Activated T-helper 9 cell treated with anti-CD3 and anti-CD28 coated beads, Interleukin-2, amount 50 U/mL, for 16 hours (primary cell): ENCODE measurements at places on chromosomes 5 and 9.

- DNase-seq: no peak
Observed at GRCh38 chr9:124302921-124303320, 45.2 kb downstream of the NEK6 start.

DNA sequence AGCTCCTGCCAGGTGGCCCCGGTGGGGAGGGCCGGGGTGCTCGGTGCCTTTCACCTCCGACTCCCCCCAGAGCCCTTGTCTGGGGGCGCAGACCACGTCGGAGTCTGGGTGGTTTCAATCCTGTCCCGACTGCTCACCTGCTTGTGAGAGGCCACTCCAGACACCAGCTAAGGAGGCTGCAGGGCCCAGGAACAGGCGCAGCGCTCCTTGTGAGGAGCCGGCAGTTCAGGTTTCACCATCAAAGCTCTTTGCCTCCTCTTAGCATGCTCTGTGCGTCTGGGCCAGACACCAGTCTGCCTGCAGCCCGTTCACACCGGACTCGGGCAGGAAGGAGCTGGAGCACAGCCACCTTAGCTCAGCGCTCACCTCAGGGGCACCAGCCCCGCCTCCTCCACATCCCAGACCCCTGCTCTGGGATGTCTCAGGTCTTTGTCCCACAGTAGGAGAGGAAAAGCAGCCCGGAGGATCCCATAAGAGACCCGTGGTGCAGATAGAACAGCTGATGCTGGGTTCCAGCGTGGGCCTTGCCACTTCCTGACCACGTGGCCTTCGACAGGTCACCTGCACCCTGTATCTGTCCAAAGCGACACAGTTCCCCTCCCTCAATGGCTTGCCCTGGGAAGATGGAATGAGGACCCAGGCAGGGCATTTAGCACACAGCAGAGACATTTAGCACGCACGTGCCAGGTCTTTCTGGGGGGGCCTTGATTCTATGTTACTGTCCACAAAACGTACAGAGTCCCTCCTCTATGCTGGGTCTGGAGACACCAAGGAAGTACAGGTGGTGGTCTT lies 106.2 kb upstream of the LMX1B start:
- no peak for DNase-seq

- no peak for DNase-seq
Observed at GRCh38 chr5:110264661-110265060, 461.8 kb downstream of the TMEM232 start.

DNA sequence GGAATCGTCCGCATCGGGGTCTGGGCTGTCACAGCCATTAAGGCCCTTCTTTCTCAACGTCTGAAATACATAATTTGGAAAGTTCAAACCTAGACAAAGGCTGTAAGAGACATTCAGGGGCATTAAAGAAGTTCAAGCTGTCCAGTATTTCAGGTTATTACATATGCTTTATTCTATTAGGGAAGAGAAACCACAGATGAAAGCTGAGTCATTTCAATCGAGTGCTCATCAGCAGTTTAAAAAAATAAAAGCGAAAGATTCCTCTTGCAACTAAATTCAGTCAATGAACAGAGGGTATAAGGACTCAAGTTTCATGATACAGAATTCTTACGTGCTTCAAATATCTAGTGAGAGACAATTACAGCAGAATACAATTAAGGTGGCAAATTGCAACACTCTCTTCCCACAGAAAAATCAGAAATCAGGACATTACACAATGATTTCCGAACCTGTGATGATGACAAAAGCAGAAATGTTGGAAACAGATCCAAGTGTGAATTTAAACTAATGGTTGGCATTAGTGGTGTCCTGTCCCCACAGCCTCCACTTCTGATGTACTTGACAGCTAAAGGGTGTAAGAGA lies 121.6 kb downstream of the MEF2C start:
- no peak for DNase-seq

- DNase-seq: no peak
Observed at GRCh38 chr9:68489646-68490045, 51.0 kb downstream of the TMEM252 start.

GRCh38 chr9:112663681-112664080 lies 54.2 kb downstream of the INIP start:
- DNase-seq: no peak

GRCh38 chr9:129757045-129757444 lies 4.2 kb upstream of the PTGES start:
- DNase-seq: no peak

DNA sequence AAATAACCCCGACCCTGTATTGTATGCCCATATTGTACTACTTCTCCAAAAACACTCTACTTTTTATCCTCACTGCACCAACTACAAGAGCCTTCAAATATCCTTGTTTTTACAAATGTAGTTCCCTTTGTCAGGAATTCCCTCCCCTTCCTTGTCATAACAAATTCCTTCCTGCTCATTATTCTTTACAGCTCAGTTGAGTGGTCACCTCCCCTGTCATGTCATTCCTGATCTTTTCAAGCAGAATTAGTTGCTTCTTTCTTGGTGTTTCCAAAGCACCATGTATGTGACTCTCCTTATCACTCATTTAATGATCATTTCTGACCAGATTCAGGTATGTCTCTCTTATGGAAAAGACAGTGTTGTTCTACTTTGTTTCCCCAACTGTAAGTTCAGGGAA lies 194.2 kb upstream of the SMC2 start:
- no peak for DNase-seq

DNA sequence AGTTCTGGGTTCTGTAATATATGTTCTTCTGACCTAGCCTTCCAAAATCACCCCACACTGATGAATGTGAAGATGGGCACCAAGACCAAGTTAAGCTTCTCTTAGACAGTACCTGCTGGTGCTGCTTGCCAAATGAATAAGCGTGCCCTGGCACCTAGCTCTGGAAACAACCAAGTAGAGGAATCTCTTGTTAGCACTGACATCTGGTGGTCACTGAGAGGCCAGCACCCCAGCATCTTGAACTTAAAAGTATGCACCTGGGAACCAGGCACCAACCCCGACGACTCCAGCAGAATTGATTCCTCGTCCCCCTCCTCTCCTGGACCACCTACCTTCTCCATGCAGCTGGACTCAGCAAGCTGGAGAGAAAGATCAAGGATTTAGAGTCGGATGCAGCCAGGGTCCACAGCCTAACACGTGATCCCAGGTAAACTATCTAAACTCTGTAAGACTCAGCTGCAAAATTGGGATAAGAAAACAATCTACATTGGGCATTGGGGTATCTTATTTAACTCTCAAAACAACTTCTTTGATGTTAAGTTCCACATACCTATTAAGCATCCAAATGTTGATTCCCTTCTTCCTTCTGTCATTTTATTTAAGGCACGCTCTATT lies 89.8 kb downstream of the SLC1A3 start:
- DNase-seq: no peak

GRCh38 chr5:4523038-4523437 lies 617.1 kb upstream of the ADAMTS16 start:
- DNase-seq: no peak
